K562 (cell line): ENCODE measurements at places on chromosomes 1 and 21. TPM values are rescaled to one million over a fixed set of nuclear protein-coding genes. Genes with fewer than 3 reads are reported as not detected.

The BARHL2 gene
- 0.11 TPM in 2 replicates for total RNA-seq

The ARMH1 gene
- total RNA-seq = 0.49 TPM in 1 of 2 replicates, not detected in the other

The S100B gene
- not detected in 2 replicates for total RNA-seq

DNA sequence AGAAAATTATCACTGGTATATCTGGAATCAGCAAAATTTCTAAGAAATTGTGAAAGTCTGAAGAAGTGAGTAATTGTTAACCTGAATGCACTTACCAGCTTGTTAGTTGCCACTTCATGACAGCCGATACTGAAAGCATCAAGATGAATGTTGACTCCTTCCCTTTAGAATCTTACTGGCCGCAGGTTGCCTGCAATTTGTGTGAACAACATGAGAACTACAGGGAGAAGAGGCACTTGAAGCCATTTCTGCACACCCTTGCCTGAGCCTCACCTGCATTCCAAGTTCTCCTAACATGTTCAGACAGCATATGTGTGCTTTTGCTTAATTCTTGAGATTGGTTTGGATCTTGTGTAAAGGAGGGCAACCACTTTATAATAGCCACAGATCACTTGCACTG, 59.2 kb upstream of the SSX2IP start:
- H3K27ac ChIP-seq = no peak overlapping the region
- H3K27me3 ChIP-seq = no peaks in the 10 kb centered on the region; the same call in 1 of the 2 replicates
- H3K4me1 ChIP-seq = no peaks in the 10 kb centered on the region; the same call in 2 of the 3 replicates
- no peak for DNase-seq

GRCh38 chr1:20538760-20539551, 13.4 kb upstream of the FAM43B start:
- no peaks in the 10 kb centered on the region for H3K4me1 ChIP-seq
- no peak overlapping the region for H3K4me3 ChIP-seq
- peaks cover 78% of the 10 kb centered on the region for H3K27me3 ChIP-seq
- no peak for DNase-seq
- H3K27ac ChIP-seq = no peak overlapping the region

DNA sequence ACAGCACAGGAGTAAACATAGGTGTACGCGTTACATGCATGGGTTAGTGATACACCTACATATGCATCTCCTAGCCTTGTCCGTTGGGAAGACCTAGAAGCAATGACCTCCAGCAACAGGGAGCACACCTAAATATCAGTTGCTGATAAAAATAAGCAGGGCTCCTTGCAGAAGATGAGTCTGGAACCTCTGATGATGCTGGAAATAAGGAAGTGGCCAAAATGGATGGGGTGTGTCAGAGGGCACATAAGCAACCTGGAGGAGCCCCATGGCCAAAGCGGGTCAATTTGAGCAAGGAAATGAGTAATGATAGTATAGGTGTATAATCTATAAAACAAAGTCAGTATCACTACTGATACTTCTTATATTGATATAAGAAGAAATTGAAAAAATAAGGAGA, 13.7 kb downstream of the ADARB1 start:
- DNase-seq = no peak
- H3K27ac ChIP-seq = no peak overlapping the region
- no peaks in the 10 kb centered on the region; the same call in 1 of the 2 replicates for H3K4me1 ChIP-seq
- H3K27me3 ChIP-seq = no peaks in the 10 kb centered on the region; the same call in 2 of the 3 replicates
- H3K36me3 ChIP-seq = no peaks in the 10 kb centered on the region
- H3K4me3 ChIP-seq = no peak overlapping the region
